ENCODE measurements at places on chromosomes 13 and 19. TPM values are rescaled to one million over a fixed set of nuclear protein-coding genes. Genes with fewer than 3 reads are reported as not detected.

NXNL1 gene
- not detected for total RNA-seq

SIAH3 gene
- total RNA-seq, result not detected

GJB2 gene
- 0.75 TPM for total RNA-seq

GPR12 gene
- not detected for total RNA-seq

CYP2A7 gene
- not detected for total RNA-seq

CLEC11A gene
- total RNA-seq, result 11.1 TPM

SLC1A5 gene
- 207 TPM for total RNA-seq

CRLF1 gene
- 8.6 TPM for total RNA-seq

ZNF417 gene
- 5.4 TPM for total RNA-seq

S1PR2 gene
- 0.63 TPM for total RNA-seq

PTH2 gene
- total RNA-seq, result not detected

TNFSF9 gene
- total RNA-seq, result 4.6 TPM

MTUS2 gene
- not detected for total RNA-seq

SLC5A5 gene
- 0.41 TPM for total RNA-seq

RYR1 gene
- total RNA-seq, result 6.3 TPM

KLHL1 gene
- total RNA-seq, result not detected

PCDH9 gene
- 5.1 TPM for total RNA-seq

WDR88 gene
- total RNA-seq, result 0.28 TPM

ZNF626 gene
- total RNA-seq, result not detected

ELL gene
- 4.7 TPM for total RNA-seq

GNG14 gene
- total RNA-seq, result not detected

ZNF729 gene
- not detected for total RNA-seq

HRC gene
- 0.05 TPM for total RNA-seq

PSG1 gene
- total RNA-seq, result 0.20 TPM

RASGRP4 gene
- total RNA-seq, result 0.05 TPM

MEDAG gene
- total RNA-seq, result 0.36 TPM

AP1M2 gene
- total RNA-seq, result 40.6 TPM

TMEM59L gene
- 6.3 TPM for total RNA-seq

KIR2DL3 gene
- total RNA-seq, result not detected

ZNF737 gene
- not detected for total RNA-seq

ZNF8 gene
- 0.79 TPM for total RNA-seq

ALOX5AP gene
- 11.5 TPM for total RNA-seq

CLEC4M gene
- not detected for total RNA-seq

OR7A5 gene
- total RNA-seq, result not detected

SIRT6 gene
- 40.9 TPM for total RNA-seq

PRR20D gene
- not detected for total RNA-seq

KIR2DL1 gene
- not detected for total RNA-seq

TRAPPC5 gene
- 38.4 TPM for total RNA-seq

FGF22 gene
- total RNA-seq, result 0.63 TPM

ZNF738 gene
- total RNA-seq, result 0.74 TPM

C19orf85 gene
- not detected for total RNA-seq

KLF1 gene
- 0.05 TPM for total RNA-seq

ANKRD27 gene
- 35.3 TPM for total RNA-seq

C2CD4C gene
- total RNA-seq, result 0.35 TPM

MYO16 gene
- 0.06 TPM for total RNA-seq

ACTMAP gene
- total RNA-seq, result 19.6 TPM

All from A549 treated with AZD2906 at 1 μM for 4 hours (cell line).